ENCODE measurements at places on chromosomes 12 and 14.

DNA sequence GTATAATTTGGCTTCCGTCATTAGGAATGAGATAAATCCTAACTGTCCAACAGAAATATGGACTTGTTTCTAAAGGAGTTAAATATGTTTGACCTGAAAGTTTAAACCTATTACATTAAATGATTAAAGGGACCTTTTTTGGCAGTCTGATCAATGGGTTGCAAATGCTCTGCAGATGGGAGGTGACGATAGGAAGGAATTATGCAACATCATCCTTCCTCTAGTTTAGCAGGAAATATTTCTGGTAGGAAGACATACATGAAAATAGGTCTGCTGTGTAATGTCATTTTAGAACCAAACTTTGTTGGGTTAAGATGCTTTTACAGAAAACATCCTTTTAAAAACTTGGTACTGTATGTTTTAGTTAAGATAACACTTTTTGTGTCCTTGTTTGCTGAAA lies 2.6 kb downstream of the LRRC10 start:
- no peak for DNase-seq

DNA sequence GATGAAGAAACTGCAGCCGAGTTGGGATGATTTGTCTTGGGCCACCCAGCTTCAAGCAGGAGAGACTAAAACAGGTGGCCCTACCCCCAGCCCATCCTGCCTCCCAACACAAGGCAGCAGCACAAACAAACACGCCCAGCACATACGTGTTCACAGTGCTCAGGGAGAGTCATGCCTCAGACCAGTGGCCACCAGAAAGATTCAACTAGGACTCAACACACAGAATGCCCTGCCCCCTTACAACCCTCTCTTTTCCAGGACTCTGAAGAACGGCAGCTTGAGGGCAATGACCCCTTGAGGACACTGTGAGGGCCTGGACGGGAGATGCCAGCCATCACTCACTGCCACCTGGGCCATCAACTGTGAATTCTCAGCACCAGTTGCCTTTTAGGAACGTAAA lies 75.0 kb downstream of the NT5DC3 start:
- DNase-seq = no peak

DNA sequence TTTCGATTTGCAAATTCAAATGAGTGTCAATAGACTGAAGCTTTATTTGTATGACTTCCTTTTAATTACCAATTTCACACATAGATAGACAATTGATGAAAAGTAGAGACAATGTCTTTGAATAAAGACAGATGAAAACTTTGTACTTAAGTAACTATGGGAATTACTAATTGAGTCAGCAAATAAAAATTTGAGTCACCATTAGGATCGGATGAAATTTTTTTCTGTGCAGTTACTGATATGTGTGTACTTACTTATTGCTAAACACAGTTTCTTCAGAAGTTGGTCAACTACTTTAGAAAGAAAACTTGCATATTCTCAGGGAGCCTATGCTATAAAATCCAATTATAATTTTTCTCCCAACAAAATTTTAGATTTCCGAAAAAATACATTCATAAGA lies 224.9 kb upstream of the SLC16A7 start:
- no peak for DNase-seq

GRCh38 chr12:130666645-130667044 lies 49.5 kb downstream of the RIMBP2 start:
- no peak for DNase-seq

DNA sequence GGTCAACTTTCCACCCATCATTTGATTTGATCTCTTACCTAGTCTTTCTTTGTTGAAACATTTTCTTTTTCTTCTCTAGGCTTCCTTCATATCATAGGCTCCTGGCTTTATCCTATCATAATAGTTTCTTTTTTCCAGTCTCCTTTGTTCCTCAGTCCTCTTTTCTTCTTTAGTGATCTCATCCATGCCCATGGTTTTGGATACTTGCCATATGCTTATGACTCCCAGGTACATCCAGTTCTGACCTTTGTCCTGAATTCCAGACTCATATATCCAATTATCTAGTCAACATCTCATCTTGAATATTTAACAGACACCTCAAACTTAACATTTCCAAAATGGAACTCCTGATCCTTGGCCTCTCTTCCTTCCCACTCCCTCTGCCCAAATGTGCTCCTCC lies 36.1 kb upstream of the KRAS start:
- no peak for DNase-seq

DNA sequence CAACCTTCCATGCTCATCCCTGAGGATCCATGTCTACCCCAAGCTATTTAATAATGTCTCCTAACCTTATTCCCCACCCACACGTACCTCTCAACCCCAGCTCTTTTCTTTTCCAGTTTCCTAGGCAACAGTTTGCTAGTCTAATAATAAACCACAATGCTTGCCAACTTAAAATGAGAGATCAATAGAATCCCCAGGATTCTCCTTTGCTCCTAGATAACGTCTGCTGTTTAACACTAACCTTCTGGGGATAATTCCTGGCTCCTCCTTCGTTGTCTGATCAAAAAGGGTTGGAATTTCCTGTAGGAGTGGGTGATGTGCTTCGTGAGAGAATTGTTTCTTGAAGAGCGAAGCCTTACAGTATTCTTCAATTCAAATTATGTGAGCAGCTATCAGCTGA lies 42.2 kb upstream of the DBX2 start:
- no peak for DNase-seq

DNA sequence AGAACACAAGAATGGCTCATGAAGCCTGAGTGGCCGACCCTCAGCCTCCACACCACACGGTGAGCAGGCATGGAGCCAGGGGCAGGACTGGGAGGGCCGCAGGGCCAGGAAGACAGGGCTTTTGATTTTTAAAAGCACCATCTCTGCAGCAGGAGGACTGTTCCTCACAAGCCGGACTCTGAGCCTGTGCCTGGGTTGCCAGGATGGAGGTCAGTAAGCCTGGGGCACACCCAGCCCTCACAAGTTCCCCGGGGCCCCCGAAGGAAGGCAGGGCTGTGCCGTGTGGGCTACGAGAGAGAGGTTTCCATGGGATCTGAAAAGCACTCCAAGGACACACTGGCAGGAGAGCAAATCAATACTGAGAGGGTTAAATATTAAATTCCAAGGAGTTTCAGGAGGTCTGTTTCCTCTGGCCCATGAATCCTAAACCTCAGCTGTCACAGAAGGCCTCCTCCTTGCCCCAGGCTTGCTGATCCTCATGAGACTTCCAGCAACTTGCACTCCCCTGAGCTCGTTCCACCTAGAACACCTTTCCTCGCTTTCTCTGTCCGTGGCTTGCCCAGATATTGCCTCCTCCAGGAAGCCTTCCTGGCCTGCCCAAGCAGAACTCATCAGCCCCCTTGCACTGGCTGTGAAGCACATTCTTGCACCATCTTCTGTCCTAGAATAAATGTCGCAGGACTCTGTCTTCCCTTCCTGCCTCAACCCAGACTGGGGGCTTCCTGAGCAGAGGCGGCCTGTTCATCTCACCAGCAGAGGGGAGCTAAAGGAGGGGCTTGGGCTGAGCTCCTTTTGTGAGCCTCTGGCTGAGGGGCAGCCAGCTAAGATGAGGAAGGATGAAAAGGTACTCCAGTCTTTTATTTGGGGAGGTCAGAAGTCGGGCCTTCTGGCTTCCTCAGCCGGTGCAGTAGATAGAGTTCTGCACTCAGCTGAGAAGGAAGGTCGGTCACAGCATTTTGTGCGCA lies 64.6 kb downstream of the CCDC88C start:
- no peak for DNase-seq

DNA sequence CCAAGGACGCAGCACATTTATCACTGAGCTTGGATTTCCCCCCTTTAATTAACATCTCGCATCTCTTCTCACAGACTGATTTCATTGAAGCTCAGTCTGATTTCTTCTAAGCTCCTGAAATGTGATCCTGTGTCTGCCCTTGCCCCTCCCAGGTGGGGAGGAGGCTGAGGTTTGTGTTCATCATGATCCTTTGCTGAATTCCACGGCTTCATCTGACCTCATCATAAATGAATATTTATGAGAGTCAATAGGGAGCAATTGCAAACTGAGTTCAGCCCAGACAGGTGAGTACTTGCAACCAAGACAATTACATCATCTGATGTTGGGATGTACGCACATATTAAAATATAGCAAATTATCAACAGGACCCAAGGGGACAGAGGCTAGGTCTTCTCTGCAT lies 72.4 kb downstream of the MAP1LC3B2 start:
- no peak for DNase-seq

GRCh38 chr14:77088645-77089044 lies 9.4 kb upstream of the CIPC start:
- DNase-seq = no peak

DNA sequence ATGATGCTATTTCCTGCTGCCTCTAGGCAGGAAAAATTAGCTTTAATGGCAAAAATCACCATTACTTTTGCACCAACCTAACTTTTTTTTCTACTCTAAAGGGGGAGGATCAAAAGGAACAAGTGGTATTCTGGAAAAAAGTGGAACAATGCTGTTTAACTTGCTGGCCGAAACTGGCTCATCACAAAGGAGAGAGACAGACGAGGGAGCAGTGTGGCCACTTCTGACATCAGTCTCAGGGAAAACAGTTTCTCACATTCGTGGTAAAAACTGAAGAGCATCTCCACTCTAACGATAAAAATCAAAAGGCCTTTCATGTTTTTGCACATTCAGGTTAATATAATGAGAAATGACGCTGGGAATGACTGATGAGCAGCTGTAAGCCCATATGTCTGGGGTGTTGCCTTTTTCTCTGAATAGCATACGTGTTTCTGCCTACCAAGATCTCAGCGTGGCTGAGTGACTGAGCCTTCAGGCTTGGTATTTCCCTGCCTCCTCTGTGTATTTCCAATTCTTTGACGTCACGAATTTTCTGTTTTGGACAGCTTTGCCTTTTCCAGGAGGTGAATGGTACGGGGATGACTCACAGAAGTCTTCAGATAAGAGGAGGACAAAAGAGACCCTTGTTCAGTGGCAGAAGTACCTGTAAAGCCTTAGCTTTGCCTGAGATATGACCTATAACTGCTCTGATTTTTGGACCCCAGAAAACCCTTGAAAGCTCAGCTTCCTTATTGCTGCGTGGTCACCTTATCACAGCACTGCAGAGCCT lies 358.8 kb downstream of the GLT1D1 start:
- DNase-seq = no peak

DNA sequence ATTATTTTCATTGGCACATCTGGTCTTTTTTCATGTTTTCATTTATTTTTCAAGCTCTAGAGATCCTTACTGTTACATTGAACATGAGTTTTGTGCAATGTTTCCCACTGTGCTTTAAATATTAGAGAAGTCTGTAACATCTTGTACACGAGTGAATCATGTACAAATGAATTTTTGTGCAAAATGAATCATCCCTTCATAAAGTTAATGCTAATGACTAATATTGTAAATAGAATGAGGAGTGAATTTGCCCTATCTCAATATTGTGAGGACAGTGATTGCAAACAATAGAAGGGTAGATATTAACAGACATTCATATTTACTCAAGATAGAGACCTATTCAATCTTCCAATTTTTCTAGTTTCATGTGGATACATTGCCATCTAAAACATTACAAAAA lies 463.3 kb upstream of the FOXG1 start:
- DNase-seq = no peak

- DNase-seq = peak; percentile 43
Observed at GRCh38 chr14:99055816-99056215, 216.2 kb downstream of the BCL11B start.

DNA sequence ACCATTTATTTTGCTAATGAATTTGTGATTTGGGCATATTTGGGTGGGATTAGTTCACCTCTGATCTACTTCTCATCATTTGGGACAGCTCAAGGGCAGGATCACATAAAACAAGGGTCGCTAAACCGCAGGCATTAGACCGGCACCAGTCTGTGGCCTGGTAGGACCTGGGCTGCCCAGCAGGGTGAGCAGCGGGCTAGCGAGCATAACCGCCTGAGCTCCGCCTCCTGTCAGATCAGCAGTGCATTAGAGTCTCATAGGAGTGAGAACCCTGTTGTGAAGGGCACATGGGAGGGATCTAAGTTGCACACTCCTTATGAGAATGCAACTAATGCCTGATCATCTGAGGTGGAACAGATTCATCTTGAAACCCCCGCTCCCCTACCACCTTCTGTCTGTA lies 785.3 kb downstream of the TRHDE start:
- no peak for DNase-seq

DNA sequence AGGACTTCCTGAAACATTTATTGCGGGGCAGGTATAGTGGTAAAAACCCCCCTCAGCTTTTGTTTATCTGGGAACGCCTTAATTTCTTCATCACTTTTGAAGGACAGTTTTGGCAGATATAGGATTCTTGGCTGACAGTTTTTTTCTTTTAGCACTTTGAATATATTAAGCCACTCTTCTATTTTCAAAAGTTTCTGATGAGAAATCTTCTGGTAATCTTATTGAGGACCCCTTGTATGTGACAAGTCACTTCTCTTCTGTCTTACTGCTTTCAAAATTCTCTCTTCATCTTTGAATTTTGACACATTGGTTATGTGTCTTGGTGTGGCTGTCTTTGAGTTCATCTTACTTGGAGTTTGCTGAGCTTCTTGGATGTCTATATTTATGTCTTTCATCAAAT lies 59.1 kb downstream of the ATP23 start:
- no peak for DNase-seq

DNA sequence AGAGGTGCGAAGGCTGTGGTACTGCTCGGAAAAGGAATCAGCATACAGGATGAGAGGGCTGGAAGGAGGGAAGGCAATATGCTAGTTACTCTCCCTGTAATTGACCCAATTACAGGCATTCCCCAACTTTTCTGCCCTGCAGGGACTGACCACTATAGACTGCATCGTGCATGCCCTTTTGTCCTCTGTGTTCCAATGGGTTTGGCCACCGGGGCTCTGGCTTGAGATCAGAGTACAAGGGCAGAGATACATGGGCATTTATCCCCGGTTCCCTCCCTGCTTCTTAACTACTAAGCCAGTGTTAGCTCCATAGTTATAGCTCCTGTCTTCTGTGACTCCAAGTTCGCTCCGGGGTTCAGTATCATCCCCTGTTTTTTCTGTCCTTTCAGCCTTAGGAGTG lies 59.7 kb downstream of the GTF2A1 start:
- no peak for DNase-seq

DNA sequence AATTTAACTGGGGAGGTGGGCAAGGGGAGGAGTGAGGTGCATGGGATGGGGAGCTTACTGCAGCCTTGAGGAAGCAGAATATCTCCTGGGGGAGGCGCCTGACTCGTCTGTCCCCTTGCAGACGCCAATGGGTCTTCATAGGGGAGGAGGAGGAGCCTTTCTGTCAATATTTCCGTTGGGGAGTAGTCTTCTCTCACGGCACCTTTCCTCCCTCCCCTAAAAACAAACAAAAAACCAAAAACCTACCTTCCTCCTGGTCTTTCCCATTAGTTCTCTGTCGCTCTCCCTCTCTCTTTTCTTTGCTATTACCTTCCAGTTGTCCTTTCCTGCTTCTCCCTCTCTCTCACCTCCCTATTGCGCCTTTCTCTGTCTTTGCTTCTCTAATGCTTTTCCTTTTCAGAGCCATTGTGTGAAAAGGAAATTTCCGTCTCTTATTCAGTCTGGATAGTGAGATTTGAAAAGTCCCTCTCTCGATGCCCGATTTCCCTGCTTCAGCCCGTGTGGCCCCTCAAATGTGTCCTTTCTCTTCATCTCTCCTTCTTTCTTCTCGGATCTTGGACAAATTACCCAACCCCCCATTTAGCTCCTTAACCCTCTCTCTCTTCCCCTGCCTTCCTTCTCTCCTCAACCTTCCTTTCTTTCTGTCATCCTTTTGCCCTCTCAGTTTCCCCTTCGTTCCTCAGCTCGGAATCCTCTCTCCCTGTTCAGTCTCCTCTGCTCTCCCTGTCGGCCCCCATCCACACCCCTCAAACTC lies 5.9 kb downstream of the GPR84 start:
- DNase-seq = no peak

- DNase-seq = peak; percentile 32
Observed at GRCh38 chr12:107134558-107134957, 41.2 kb upstream of the CRY1 start.

GRCh38 chr12:21992823-21993222 lies 51.6 kb upstream of the ABCC9 start:
- no peak for DNase-seq

All from activated CD4-positive, CD25-positive, alpha-beta regulatory T cell treated with anti-CD3 and anti-CD28 coated beads, Interleukin-2, amount 50 U/mL, for 72 hours (primary cell).